ENCODE measurements at places on chromosomes 16 and 17.

DNA sequence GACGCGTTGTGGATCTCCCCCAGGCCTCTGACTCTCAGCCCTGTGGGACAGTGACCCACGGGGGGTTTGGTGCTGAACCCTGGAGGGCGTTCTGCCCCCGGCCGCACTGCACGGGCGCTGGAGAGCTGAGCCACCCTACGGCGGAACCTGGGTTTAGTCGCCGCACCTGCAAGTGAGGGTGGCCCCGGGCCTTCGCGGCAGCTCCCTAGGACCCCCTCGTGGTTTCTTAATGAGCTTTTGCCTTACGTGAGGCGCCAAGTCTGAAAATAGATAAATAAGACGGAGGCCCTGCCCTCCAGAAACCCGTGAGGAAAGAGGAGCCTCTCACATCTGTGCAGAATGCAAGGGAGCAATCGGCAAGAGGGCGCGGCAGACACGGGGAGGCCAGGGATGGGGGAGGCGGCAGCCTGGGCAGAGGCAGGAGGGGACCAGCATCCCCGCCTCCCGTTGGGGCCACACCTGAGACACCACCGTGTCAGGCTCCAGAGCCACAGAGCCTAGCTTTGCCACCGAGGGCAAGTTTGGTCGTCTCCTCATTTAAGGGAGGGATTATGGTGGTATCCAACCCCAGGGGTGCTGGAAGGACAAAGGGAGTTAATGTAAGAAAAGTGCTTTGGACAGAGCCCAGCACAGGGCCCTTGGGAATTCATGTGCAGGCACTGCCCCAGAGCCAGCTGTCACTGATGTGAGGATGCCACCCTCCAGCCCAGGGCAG lies 153.2 kb upstream of the CHMP6 start:
- no peak for DNase-seq

GRCh38 chr16:17850581-17851250 lies 380.0 kb upstream of the XYLT1 start:
- no peak for DNase-seq

GRCh38 chr16:66701516-66701915 lies 5.0 kb upstream of the CMTM4 start:
- DNase-seq, result no peak

GRCh38 chr17:35786941-35787432 lies 8.5 kb downstream of the MMP28 start:
- DNase-seq, result no peak

- no peak for DNase-seq
Measured at GRCh38 chr17:70353408-70354092, 184.2 kb downstream of the KCNJ2 start.

GRCh38 chr17:80203471-80203963 lies 16.6 kb downstream of the SGSH start:
- DNase-seq, result no peak

- DNase-seq, result no peak
Measured at GRCh38 chr16:8848939-8849391, 19.8 kb downstream of the CARHSP1 start.

GRCh38 chr16:85556456-85557082 lies 56.6 kb upstream of the GSE1 start:
- DNase-seq, result peak; percentile 16

GRCh38 chr16:67731071-67731752 lies 12.1 kb upstream of the GFOD2 start:
- DNase-seq, result no peak

- no peak for DNase-seq
Measured at GRCh38 chr16:72860726-72861562, 187.0 kb downstream of the ZFHX3 start.

- DNase-seq, result no peak
Measured at GRCh38 chr17:77857613-77858012, 100.9 kb upstream of the TNRC6C start.

DNA sequence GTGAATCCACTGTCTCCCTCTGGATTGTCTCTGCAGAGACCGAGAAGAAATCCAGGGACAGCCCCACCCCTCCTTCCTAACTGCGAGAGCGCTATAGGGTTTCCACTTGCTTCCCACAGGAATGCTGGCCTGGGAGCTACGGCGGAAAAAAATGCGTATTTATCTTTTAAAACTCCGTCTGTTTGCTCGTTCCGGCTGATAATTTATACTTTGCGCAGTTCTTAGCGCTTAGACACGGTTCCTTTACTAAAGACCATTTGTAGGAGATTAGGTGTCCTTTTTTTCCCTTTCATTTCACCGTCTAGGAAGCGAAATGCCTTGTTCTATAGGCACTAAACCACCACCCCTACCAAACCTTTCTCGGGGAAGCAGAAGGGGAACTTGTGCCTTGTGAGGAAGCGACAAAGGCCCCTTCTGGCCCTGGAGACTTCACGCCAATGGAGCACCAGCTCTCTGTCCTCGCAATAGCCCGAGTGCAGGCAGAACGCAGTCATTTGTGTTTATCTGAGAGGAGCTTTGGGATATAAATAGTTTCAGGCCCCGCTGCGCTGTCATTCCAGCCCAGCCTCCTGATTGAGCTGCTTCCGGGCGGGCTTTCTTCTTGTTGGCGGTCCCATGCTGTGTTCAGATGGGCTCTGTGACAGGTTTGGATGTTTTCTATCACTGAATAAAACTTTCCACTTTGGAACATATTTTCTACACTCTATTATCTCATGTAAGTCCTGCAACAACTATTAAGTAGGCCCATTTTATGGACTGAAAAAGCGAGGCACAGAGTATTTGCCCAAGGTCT lies 791 bp upstream of the SUPT4H1 start:
- DNase-seq, result no peak

DNA sequence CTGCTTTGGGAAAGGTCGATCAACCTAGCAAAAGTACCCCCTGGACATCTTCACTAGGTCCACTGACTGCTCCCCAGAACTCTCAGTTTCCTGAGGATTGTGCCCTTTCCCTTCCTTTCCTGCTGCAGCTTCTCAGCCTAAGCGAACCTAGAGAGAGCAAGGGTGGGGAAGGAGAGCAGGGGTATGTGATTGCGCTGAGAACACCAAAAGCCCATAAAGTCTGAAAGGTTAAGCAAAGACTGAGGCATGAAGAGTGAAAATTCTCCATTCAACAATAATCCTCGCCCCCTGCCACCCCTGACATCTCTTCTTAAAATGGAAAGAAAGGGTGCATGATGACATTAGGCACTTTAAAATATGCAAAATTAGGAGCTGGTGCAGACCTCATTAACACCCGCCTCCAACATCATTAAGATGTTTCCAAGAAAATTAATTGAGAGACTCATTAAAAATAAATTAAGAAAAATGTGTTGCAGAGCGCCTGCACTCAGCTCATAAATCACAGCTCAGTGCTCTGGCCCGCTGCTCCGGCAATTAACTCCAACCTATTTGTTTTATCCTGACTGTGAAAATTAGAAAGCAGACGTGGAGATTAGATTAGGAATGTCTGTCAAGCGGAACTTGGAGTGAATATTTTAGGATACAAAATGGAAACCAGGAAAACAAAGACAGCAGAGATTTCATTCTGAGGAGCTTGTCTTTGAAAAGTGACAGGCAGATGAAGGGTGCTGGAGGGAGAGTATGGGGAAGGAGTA lies 49.1 kb upstream of the PMFBP1 start:
- DNase-seq, result no peak

GRCh38 chr17:66135219-66135618 lies 56.7 kb downstream of the CEP112 start:
- no peak for DNase-seq

GRCh38 chr16:80719573-80719972 lies 84.8 kb downstream of the CDYL2 start:
- no peak for DNase-seq

GRCh38 chr16:48035142-48035541 lies 120.7 kb downstream of the ABCC12 start:
- no peak for DNase-seq

GRCh38 chr17:14919631-14920213 lies 345.4 kb downstream of the PMP22 start:
- DNase-seq, result no peak

- DNase-seq, result no peak
Measured at GRCh38 chr17:20224379-20224778, 215.2 kb downstream of the SPECC1 start.

DNA sequence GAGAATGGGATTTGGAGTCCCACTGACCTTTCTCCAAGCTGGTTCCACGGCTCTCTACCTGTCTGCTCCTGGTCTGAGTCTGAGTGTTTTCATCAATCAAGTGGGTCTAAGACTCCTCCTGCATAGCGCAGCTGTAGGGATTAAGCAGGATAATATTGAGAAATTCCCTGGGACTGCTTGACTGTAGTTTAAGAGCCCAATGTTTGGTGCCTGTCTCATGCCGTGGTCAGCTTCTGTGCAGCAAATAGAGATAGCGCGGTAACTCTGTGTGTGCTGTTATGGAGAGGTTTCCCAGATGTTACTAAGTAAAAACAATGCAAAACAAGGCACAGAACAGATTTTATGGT lies 21.4 kb downstream of the RPTOR start:
- no peak for DNase-seq

DNA sequence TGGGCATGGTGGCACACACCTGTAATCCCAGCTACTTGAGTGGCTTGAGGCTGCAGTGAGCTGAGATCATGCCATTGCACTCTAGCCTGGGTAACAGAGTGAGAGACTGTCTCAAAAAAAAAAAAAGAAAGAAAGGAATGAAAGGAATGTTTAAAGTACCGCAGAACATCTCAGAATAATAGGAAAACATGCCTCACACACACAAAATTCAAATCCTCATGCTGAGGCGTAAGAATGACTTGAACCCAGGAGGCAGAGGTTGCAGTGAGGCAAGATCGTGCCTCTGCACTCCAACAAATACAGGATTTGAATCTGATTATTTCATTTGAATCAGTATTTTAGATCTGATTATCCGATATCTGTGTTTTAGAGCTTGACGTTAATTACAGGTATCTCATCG lies 21.3 kb upstream of the GAA start:
- no peak for DNase-seq

DNA sequence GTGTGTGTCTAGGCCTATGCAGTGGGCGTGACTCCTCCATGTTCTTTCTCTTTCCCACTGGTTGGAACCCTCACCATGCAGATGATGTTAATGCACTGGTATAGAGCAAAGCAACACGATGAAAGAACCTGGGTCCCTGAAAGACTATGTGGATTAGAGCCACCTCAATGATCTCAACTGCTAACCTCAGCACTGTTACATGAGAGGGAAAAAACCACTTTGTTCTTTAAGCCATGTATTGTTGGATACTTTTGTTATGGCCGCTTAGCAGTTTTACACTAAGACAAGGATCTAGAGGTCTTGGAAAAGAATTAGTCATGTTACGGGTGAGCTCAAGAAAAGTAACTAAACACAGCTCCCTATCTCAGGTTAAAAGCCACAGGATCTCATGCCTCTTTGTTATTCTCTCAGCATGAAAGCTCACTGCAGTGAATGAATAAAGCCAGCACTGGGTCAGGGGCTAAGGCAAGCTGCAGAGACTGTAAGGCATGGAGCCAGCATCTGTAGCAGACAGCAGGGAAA lies 56.6 kb upstream of the RBBP6 start:
- no peak for DNase-seq

DNA sequence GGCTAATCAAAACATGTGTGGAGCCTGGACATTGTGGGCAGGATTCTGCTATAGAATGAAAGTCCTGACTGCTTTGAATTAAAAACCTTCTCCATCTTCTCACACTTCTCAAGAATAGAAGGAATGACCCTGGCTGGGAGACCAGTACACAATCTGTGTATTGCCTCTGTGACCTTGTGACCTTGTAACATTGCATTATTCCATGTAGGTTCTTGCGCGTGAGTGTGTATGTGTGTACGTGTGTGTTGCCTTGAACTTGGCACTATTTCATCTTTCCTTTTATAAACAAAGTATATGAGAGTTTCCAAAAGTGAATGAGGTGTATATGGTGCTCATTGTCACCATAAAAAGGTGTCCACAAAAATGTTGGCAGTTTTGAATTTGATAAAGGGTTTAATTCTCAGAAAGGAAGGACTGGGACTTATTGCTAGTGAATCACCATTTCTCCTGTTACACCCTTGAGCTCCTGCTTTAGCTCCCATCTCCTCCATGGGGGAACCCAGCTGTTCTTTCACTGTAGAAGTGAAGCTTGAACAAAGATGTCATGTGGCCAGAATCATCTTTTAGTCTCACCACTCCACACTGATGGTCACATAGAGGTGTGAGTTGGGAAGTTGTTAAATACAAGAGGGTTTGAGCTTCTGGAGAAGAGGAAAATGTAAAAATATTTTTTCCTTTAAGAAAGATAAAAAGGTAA lies 244.9 kb downstream of the FTO start:
- no peak for DNase-seq

DNA sequence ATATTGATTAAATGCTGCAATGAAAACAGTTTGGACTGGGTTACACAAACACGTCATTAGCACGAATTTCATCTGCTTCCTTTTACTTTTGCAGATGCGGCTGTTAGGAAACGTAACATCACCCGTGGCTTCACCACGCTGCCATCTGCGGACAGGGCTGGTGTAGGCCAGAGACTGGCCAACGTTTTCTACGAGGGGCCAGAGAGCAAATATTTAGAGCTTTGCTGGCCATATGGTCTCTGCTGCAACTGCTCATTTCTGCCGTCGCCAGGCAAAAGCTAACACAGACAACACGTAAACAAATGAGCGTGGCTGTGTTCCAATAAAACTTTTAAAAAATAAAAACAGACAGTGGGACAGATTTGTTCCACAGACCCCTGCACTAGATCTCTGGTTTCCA lies 96.6 kb downstream of the ENGASE start:
- DNase-seq, result no peak

DNA sequence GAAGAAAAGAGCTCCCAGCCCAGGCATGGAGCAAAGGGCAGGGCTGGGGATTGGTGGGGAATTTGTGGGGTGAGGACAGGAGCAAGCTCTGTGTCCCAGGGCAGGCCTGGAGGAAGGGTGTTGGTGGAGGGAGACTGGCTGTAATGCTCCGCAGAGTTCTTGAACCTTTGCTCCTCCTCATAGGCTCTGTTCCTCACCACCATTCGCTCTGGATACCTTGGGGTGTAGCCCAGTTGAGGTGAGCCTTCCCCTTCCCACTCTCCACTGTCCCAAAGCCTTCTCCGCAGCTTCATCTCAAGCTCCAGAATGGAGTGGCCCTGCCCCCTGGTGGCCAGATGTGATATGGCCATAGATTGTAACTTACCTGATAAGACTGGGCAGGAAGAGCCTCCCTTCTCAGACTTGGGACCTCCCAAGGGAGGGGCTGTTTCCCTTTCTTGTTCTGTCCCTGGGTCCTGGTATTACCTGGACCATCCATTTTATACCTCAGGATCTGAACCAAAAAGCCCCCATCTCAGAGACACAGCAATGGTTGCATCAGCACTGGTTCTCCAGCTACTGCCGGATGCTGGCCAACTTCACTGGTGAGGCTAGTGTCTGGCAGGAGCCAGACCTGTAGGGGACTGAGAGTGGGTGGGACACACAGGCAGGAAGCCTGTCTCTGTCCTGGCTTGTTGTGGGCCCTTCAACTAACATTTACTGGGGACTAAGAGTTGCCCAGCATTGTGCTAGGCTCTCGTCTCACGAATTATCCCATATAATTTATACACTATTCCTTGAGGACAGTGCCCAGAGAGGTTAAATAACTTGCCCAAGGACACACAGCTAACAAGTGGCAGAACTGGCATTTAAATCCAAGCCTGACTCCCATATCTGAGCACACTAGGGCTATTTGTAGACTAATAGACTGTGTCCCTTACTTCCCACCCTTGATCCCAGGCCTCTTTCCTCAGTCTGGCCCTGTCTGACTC lies 19.1 kb upstream of the STAC2 start:
- peak; percentile 87 for DNase-seq
